MG63 (cell line): ENCODE measurements at places on chromosomes 7 and 10. TPM values are rescaled to one million over a fixed set of nuclear protein-coding genes. Genes with fewer than 3 reads are reported as not detected.
A peak's percentile ranks its signal among the peaks of the same experiment; 100 is the strongest.

DNA sequence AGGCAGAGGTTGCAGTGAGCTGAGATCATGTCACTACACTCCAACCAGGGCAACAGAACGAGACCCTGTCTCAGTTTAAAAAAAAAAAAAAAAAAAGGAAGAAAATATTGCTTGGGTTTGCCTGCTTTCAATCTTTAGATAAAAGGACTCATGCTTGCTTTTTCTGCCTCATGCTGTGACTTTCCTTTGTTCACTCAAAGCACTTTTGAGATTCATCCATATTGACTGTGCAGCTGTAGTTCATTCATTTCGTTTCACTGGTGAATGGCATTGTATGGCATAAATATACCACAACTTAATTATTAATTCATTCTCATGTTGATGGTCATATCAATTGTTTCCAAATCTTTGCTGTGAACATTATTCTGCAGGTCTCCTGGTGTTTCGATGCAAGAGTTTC, 97.6 kb upstream of the NFE2L3 start:
- no peak for DNase-seq

DNA sequence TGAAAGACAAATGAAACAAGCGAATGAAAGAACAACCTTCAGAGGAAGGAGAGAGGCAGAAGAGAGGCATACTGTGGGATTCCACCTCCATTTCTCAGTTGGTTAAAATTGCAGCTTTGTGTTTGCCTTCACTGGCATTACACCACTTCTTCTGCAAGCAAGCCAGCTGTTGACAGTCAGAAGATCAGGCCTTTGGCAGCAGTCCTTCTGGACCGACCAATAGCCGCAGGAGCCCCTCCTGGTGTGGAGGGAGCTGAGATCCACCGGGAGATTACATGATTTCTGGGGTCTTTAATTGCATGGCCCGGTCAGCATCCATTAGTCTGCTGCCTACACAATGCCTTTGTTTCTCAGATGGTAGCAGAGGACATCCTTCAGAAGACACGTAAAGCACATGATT, 206.7 kb downstream of the ADAM12 start:
- DNase-seq: no peak

DNA sequence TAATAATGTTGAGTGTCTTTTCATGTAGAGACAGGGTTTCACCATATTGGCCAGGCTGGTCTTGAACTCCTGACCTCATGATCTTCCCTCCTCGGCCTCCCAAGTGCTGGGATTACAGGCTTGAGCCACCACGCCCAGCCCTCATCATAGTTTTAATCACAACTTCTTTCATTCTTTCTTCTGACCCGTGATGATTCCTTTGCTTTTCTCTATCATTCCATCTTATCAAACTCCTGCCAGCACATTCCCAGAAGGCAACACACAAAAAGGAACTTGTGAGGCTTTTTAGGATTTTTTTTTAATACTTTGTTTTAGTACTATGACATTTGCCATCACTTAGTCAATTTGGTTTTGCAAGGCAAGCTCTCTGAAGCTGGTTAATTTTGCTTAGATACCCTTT, 77.5 kb upstream of the MEOX2 start:
- no peak for DNase-seq

DNA sequence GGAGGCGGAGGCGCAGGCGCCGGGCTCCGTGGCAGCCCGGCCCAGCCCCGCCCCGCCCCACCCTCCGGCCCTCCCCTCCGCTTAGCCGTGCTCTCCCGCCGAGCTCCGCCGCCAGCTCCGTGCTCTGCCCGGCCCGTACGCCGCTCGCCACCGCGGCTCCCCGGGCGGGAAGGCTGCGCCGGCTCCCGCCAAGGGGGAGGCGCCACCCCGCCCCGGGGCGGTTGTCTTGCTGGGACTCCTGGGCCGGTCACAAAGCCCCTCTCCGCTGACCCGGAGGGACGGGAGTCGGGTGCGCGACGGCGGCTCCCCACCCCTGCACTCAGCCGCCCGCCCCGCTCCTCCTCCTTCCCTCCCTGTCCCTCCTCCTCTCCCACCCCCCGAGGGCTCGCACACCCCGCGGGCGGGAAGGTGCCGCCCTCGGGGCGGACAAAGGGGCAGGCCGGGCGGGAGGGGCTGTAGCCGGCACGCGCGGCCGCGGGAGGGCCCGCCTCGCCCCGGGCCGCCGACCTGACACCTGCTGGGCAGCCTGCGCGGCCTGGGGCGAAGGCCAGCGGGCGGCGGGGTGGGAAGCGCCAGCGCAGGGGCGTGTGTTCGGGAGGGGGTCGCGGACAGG, 11.5 kb upstream of the SP8 start:
- DNase-seq: peak; percentile 85

- no peak for DNase-seq
Measured at GRCh38 chr10:8721650-8722049, 667.2 kb downstream of the GATA3 start.

- DNase-seq: peak; percentile 3
Measured at GRCh38 chr7:125857606-125858005, 928.0 kb upstream of the POT1 start.

GRCh38 chr7:159006610-159007130, 138.0 kb downstream of the VIPR2 start:
- no peak for DNase-seq

DNA sequence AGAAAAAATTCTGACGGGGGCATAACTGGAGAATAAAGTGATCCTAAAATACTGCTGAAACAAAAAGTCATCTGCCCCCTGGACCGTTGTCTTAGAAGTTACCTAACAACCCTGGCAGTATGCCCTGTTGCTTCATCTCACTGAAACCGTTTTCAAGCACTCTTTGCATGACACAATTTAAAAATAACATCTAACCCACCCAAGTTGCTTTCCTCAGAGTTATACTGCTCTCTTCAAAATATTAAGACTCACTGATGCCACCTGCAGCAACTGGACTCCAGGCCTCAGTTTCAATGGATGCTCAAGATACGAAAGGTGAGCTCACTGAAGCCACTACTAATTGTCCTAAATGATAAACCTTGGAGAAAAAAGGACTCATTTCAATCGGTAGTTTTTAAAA, 57.4 kb downstream of the CDK6 start:
- DNase-seq: peak; percentile 23

GRCh38 chr7:29194594-29195427, at the start of gene CHN2:
Gene CHN2 (plus strand): TSS chr7:29194775.
- DNase-seq: peak; percentile 66

GRCh38 chr10:99524050-99524666, 8.6 kb upstream of the NKX2-3 start:
- DNase-seq: no peak

GRCh38 chr7:85106719-85107118, 80.1 kb downstream of the SEMA3D start:
- DNase-seq: no peak

- no peak for DNase-seq
Measured at GRCh38 chr10:122338609-122339441, 35.7 kb upstream of the PLEKHA1 start.

DNA sequence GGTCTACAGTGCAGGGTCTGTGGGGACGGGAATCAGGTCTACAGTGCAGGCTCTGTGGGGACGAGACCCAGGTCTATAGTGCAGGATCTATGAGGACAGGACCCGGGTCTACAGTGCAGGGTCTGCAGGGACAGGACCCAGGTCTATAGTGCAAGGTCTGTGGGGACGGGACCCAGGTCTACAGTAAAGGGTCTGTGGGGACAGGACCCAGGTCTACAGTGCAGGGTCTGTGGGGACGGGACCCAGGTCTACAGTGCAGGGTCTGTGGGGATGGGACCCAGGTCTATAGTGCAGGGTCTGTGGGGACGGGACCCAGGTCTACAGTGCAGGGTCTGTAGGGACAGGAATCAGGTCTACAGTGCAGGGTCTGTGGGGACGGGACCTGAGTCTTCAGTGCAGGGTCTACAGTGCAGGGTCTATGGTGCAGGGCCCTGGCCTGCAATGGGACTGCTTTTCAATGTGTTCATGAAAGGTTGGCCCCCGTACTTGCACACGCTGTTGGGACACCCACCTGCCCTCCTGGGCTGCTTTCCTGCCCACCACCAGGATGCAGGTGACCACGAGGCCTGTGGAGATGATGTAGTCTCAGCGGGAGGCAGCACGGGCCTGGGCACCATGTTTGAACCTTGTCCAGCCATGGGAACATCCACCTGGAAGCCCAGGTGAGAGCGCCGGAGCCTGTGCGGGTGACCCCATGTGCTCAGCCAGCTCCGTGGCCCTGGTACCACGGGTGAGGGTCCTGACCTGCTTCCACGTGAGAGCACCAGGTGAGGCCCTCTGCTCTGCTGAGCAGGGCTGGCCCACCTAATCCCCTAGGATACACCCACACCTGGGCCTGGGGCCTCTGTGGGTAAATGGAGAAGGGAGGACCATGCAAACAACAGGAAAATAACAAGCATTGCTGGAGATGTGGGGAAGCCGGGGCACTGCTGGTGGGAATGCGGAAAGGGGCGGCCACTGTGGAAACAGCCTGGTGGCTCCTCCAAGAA, 91.4 kb upstream of the DIP2C start:
- no peak for DNase-seq

AVL9 gene
- total RNA-seq: 9.3 and 10.5 TPM in 2 replicates

CPA2 gene
- total RNA-seq: 1.0 and 1.6 TPM in 2 replicates

SUN3 gene
- total RNA-seq: not detected in 2 replicates

TACC2 gene
- 7.3 and 7.4 TPM in 2 replicates for total RNA-seq
